C1 segment of cervical spinal cord (tissue), 14 donors: ENCODE measurements at places on chromosomes 6 and 20.

- no peak for DNase-seq
Observed at GRCh38 chr6:170043881-170044790, 246.7 kb downstream of the DLL1 start.

DNA sequence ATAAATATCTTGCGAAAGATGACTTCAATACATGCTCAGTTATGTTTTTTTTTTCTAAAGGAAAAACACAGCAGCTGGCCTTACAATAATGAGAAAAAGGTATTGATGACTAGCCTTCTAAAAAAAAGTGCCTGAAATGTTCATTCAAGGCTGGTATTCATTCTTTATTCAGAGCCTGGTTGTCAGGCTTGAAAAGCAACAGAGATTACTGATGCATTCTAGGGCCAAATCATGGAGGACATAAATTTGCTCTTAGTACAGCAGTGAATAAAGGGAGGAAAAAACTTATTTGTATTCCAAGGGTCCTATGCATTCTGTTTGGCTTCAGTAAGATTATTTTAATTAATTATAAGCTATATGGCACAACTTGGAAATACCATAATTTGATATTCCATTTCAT lies 83.5 kb downstream of the WASF1 start:
- DNase-seq = no peak

- DNase-seq = no peak
Observed at GRCh38 chr6:139277587-139277986, 14.2 kb downstream of the TXLNB start.

DNA sequence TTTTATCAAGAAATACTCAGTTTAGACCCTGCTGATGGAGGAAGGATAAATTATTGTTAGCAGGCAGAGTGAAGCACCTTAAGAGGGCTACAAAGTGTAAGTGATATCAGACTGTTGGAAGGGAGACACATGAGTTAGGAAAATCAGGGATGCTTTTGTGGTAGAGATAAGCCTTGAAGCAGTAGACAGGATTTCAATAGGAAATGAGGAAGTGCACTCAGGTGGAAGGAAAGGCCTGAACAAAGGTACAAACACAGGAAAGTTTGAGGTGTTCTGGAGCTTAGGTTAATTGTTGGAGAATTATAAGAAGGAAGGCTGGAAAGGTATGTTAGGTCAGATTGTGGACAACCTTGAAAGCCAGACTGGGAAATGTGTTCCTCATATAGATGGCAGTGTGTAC lies 7.6 kb downstream of the CYB5R4 start:
- DNase-seq = no peak

DNA sequence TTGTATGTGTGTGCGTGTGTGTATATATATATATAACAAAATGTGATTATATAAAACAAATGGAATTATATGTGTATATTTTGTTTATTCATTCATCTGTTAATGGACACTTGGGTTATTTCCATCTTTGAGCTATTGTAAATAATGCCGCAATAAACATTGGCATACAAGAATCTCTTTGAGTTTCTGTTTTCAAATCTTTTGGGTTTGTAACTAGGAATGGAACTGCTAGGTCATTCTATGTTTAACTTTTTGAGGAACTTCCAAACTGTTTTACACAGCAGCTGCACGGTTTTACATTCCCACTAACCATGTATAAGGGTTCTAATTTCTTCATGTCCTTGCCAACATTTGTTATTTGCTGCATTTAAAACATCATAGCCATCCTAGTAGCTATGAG lies 39.9 kb upstream of the TGM2 start:
- DNase-seq = no peak

DNA sequence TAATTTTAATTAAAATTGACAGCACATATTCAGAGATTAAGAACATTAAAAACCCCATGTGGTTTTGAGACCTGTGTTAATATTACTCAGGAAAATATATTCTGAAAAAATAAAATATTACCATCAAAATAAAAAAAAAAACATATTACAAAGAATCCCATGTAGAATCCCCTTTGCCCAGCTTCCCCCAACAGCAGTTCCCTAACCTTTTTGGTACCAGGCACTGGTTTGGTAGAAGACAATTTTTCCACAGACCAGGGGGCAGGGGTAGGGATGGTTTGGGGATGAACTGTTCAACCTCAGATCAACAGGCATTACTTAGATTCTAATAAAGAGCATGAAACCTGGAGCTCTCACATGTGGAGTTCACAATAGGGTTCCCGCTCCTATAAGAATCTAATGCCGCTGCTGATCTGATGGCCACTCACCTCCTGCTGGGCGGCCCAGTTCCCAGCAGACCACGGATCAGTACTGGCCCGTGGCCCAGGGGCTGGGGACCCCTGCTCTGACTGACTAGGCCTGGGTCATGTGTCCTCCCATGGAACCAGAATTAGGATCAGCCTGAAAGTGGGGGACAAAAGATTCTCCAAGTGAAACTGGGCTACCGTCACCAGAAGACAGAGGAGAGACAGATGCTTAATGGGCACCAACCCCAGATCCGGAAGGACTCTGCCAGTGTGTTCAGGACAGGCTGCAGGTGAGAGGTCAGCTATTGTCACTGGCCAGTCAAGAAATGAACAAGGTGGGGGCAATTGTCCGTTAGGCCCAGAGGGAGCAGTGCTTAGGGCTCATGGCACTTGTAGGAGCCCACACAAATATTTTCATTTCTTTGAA lies 235.5 kb downstream of the PREX1 start:
- no peak for DNase-seq

- no peak for DNase-seq
Observed at GRCh38 chr6:90369024-90369519, 72.4 kb upstream of the BACH2 start.
